Lower lobe of right lung (tissue), 2 donors: ENCODE measurements at places on chromosomes 11 and 22. TPM values are rescaled to one million over a fixed set of nuclear protein-coding genes. Genes with fewer than 3 reads are reported as not detected.

Gene GTF2H1
- total RNA-seq, result 38.3 TPM

Gene PACSIN3
- 28.6 TPM for total RNA-seq

Gene MIOX
- total RNA-seq, result not detected

Gene MYO7A
- 5.5 TPM for total RNA-seq

Gene TAF6L
- total RNA-seq, result 23.6 TPM

Gene SMTNL1
- not detected for total RNA-seq

Gene TRABD
- total RNA-seq, result 43.7 TPM

- H3K4me1 ChIP-seq, result peaks cover 19% of the 10 kb centered on the region
- DNase-seq, result no peak
- no peaks in the 10 kb centered on the region for H3K27me3 ChIP-seq
- H3K27ac ChIP-seq, result no peak overlapping the region
- no peaks in the 10 kb centered on the region for H3K36me3 ChIP-seq
These were observed 3.1 kb upstream of the COMMD9 start for GRCh38 chr11:36292311-36292722.

DNA sequence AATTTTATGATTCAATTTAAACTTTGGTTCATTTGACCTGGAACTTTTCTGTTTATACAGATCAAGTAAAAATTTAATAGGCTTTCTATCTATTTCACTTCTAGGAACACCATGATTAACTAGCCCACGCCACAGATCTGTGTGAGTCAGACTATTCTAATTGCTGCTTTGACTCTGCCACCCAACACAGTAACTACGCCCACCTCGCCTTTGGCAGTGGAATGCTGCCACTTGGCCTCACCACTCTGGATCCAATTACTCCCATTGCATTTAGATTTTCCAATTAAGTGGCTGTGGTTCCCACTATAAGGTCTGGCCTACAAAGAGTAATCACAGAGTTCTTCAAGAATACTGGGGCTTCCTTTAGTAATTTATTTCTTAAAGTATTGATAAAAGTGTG, 46.6 kb upstream of the LIN7C start:
- H3K4me1 ChIP-seq, result no peaks in the 10 kb centered on the region
- no peaks in the 10 kb centered on the region for H3K27me3 ChIP-seq
- DNase-seq, result no peak
- H3K36me3 ChIP-seq, result no peaks in the 10 kb centered on the region

- H3K27me3 ChIP-seq, result no peaks in the 10 kb centered on the region
- H3K4me3 ChIP-seq, result no peak overlapping the region
- no peak for DNase-seq
- peaks cover 20% of the 10 kb centered on the region for H3K36me3 ChIP-seq
- peaks cover 18% of the 10 kb centered on the region for H3K4me1 ChIP-seq
These were observed 34.4 kb upstream of the LRRC10B start for GRCh38 chr11:61474013-61474643.

DNA sequence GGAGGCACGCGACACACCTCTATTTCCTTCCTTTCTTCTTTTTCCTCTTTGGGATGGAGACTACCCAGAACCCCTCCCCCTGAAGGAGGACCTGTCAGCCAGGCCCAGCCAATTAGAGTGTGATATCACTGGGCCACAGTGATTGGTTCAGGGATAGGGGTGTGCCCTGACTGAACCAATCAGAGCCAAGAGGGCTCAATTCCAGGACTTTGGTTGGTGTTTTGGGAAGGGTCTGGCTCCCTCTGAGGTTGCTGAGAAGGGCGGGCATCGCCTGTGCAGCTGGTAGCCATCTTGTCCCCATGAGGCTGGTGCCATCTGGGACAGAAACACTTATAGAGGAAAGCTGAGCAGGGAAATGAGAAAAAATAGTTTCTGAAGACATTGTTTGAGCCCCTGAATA, 71.4 kb downstream of the CHST1 start:
- no peaks in the 10 kb centered on the region for H3K27me3 ChIP-seq
- DNase-seq, result no peak
- H3K36me3 ChIP-seq, result no peaks in the 10 kb centered on the region

DNA sequence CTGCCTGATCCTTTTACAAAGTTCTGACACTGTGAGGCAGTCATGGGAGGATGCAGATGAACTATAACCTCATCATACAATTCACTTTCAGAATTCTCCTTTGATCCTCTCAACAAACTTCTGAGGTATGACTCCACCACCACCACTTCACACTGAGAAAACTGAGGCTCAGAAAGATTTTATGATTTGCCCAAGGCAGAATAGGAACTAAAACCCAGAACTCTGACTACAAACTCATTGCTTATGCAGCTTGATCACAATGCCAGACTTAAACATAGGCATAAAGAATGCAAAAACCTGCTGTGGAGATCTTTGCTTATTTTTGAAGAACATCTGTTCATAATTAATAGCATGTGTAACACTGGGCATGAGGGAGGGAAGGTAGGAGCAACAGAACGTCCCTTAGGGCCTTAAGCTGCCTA, 20.4 kb downstream of the FAM168A start:
- H3K4me3 ChIP-seq, result no peak overlapping the region
- no peaks in the 10 kb centered on the region for H3K4me1 ChIP-seq
- no peak overlapping the region for H3K27ac ChIP-seq
- H3K36me3 ChIP-seq, result peaks cover 4% of the 10 kb centered on the region
- no peaks in the 10 kb centered on the region for H3K27me3 ChIP-seq

- H3K27ac ChIP-seq, result no peak overlapping the region
- H3K4me3 ChIP-seq, result no peak overlapping the region
- no peaks in the 10 kb centered on the region for H3K27me3 ChIP-seq
- DNase-seq, result no peak
- H3K4me1 ChIP-seq, result no peaks in the 10 kb centered on the region
These were observed 12.7 kb upstream of the CNTF start for GRCh38 chr11:58609723-58610122.

DNA sequence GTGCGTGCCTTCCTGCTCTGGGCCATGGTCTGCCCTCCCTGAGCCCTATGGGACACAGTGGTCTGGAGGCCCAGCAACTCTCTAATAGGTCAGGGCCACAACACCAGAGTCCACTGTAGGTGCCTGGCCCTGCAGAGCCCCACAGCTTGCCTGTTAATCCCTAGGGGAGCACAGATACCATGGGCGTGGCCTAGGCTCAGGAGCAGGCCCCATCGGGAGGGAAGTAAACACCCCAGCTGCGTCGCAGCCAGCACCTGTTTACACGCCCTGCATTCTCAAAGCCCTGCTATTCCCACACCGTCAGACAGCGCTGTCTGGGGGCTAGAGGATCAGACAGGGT, 2.5 kb downstream of the KCTD17 start:
- peaks cover 18% of the 10 kb centered on the region for H3K4me1 ChIP-seq
- H3K27ac ChIP-seq, result no peak overlapping the region
- H3K4me3 ChIP-seq, result no peak overlapping the region
- peaks cover 41% of the 10 kb centered on the region for H3K36me3 ChIP-seq
- no peaks in the 10 kb centered on the region for H3K27me3 ChIP-seq

DNA sequence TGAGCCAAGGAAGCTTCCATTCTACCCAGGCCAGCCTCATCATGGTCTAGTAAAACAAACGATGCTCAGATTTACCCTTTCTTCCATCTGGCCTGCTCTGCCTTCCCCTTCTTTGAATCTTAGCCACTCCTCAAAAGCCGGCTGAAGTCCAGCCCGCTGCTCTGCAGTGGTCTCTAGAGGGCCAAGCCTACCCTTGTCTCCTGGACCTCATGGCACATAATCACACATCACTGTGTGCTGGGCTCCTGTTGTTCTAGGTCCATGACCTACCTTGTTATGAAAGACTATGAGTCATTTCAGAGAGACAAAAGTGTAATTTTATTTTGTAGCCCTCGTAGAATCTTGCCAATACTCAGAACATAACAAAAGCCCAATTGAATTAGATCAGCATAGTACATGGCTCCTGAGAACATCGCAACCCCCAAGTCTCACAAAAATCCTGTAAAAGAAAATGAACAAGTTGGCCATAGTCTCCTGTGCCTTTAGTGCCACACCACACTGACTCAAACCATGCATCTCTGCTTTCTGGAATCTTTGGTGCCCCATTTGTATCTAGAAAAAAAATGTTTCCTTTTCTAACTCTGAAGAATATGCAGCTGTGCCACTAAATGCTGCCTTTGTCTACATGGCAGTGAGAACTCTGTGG, 192.7 kb downstream of the OPCML start:
- no peak overlapping the region for H3K27ac ChIP-seq
- H3K27me3 ChIP-seq, result no peaks in the 10 kb centered on the region
- DNase-seq, result no peak
- no peak overlapping the region for H3K4me3 ChIP-seq

- no peak for DNase-seq
- no peak overlapping the region for H3K4me3 ChIP-seq
- H3K27ac ChIP-seq, result no peak overlapping the region
- H3K4me1 ChIP-seq, result no peaks in the 10 kb centered on the region
- no peaks in the 10 kb centered on the region for H3K36me3 ChIP-seq
These were observed 166.4 kb downstream of the KIRREL3 start for GRCh38 chr11:126834149-126834548.

DNA sequence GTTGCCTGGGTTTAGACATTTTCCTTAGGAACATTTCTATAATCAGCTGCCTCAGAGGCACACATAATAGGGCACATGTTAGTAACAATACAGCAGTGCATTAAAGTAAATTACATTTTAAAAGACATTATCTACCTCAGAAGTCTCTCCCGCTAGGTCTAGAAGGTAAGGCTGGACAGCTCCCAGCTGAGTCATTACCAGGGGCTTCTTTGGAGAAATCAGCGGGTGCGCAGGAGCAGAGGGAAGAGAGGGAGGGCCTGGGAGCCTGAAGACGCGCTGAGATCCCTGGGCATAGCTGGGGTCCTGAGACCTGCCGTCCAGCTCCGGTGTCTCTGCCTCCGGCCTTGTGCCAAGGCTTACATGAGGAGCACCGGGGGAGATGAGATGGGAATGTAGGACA, 67.7 kb downstream of the TMPRSS5 start:
- no peaks in the 10 kb centered on the region for H3K4me1 ChIP-seq
- no peaks in the 10 kb centered on the region for H3K27me3 ChIP-seq
- no peak overlapping the region for H3K27ac ChIP-seq
- H3K36me3 ChIP-seq, result no peaks in the 10 kb centered on the region
- no peak overlapping the region for H3K4me3 ChIP-seq
- no peak for DNase-seq

GRCh38 chr11:9790703-9791102, 126.8 kb downstream of the SWAP70 start:
- no peak for DNase-seq
- H3K4me1 ChIP-seq, result peaks cover 8% of the 10 kb centered on the region
- H3K4me3 ChIP-seq, result no peak overlapping the region
- H3K36me3 ChIP-seq, result peaks cover 38% of the 10 kb centered on the region

DNA sequence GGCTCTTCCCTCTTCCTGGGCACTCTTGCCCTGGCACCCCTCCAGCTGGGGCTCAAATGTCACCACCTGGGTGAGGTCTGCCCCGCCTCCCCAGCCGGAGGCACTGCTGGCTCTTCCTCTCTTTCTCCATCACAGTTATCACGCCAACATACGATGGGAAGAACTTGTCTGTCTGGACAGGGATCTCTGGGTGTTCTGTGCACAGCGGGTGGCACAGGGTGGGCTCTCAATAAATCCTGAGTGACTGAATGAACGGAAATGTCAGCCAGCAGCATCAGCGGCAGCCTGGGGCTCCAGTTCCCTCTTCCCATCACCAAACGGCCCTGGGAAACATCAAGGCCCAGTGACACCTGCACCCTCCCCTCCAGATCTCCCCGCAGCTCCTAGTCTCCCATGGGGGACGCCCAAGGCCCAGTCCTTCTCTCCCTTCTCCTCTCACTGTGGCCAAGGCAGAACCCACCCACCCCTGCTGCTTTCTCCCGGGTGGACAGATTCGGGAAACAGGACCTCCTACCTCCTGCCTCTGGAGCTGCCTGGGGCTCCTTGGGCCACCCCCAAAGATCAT, 440 bp upstream of the SLC25A45 start:
- peak overlapping the region; percentile 66 for H3K4me3 ChIP-seq
- H3K27ac ChIP-seq, result peak overlapping the region; percentile 98
- H3K4me1 ChIP-seq, result peaks cover 71% of the 10 kb centered on the region
- DNase-seq, result peak; percentile 91
- no peaks in the 10 kb centered on the region for H3K27me3 ChIP-seq

- no peak overlapping the region for H3K4me3 ChIP-seq
- no peaks in the 10 kb centered on the region for H3K4me1 ChIP-seq
- no peak for DNase-seq
These were observed 69.8 kb downstream of the ARFGAP2 start for GRCh38 chr11:47106798-47107411.

- peaks cover 33% of the 10 kb centered on the region for H3K4me1 ChIP-seq
- H3K4me3 ChIP-seq, result no peak overlapping the region
- DNase-seq, result peak; percentile 72
These were observed 244.7 kb downstream of the ETS1 start for GRCh38 chr11:128342511-128343134.

DNA sequence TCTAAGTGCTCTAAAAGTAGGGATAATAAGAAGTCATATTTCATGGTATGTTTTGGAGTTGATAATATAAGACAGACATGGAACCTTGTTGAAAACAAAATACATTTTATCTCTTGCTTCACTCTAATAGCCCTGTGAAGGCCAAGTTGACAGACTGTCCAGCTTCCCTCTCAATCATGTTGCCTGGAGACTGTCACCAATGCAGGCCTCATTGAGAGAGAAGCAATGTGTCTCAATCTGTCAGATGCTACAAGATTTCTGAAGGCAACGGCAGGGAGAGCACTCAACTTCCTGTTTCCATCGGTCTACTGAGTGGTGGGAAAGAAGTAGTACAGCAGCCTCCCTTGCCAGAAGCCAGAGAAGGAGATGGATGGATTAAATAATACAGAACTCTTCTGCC, 23.6 kb upstream of the FJX1 start:
- H3K36me3 ChIP-seq, result no peaks in the 10 kb centered on the region
- DNase-seq, result no peak
- H3K27me3 ChIP-seq, result no peaks in the 10 kb centered on the region
- no peak overlapping the region for H3K4me3 ChIP-seq
- H3K27ac ChIP-seq, result no peak overlapping the region

- peak overlapping the region; percentile 41 for H3K27ac ChIP-seq
- no peaks in the 10 kb centered on the region for H3K27me3 ChIP-seq
- no peak for DNase-seq
- peaks cover 12% of the 10 kb centered on the region for H3K4me1 ChIP-seq
These were observed 198.3 kb downstream of the GRIK4 start for GRCh38 chr11:120709808-120710207.

GRCh38 chr11:12239396-12239795, 129.0 kb downstream of the MICAL2 start:
- H3K27ac ChIP-seq, result peak overlapping the region; percentile 54
- DNase-seq, result peak; percentile 74
- H3K4me1 ChIP-seq, result peaks cover 34% of the 10 kb centered on the region

GRCh38 chr11:114197799-114198500, 98.2 kb upstream of the NNMT start:
- no peak overlapping the region for H3K4me3 ChIP-seq
- peak; percentile 83 for DNase-seq
- H3K27ac ChIP-seq, result peak overlapping the region; percentile 82
- H3K27me3 ChIP-seq, result no peaks in the 10 kb centered on the region

GRCh38 chr22:39457556-39458443, 988 bp downstream of the MGAT3 start:
- no peak for DNase-seq
- peaks cover 28% of the 10 kb centered on the region for H3K27me3 ChIP-seq
- H3K27ac ChIP-seq, result peak overlapping the region; percentile 72
- H3K4me3 ChIP-seq, result peak overlapping the region; percentile 52
